ENCODE measurements at places on chromosomes 12 and 14. TPM values are rescaled to one million over a fixed set of nuclear protein-coding genes. Genes with fewer than 3 reads are reported as not detected.

- DNase-seq = no peak
Measured at GRCh38 chr12:3447318-3447717, 43.7 kb upstream of the PRMT8 start.

GRCh38 chr14:32784405-32784804, 154.3 kb upstream of the NPAS3 start:
- no peak for DNase-seq

DNA sequence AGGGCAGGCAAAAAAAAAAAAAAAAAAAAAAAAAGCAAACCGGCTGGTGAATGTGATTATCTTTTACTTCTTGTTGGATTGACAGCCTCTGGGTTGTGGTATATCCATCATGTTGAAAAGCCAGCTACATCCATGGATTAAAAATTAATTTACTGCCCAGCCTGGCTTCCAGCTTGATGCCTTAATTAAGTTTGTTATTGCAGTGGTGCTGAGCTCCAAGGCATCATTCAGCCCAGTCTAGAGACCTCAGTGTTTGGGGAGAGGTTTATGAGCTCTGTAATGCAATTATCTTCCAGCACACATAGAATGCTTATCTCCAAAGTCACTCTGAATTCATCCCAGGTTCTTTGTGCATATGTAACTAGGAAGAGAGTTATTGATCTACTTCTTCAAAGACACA, 114.8 kb downstream of the RIMBP2 start:
- no peak for DNase-seq

DNA sequence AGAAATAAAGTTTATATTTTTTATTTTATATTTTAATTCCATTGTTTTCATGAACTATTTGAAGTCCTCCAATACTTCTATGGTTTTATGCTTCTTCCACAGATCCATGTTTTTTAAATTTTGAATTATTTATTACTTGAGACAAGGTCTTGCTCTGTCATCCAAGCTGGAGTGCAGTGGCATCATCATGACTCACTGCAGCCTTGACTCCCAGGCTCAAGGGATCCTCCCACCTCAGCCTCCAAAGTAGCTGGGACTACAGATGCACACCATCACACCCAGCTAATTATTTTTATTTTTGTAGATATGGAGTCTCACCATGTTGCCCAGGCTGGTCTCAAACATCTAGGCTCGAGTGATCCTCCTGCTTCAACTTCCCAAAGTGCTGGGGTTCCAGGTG, 28.8 kb upstream of the DLGAP5 start:
- DNase-seq = no peak

DNA sequence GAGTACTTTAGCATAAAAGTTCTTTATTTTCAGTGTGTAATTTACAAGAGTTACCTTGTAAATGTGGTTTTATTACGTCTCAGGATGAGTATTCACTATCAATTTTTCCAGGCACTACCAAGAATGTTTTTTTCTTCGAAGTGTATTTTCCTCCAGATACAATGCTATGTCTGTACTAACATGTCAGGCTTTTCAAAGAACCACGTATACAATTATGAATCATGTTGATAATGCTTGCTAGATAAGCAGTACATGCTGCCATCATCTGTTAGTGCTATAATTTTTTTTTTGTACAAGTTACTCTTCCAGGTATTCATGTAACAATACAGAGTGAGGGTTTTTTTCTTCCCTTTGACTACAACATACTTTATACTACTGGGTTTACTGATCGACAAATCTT, 5.6 kb upstream of the KANSL2 start:
- no peak for DNase-seq

GRCh38 chr14:29749327-29749726, 178.3 kb downstream of the PRKD1 start:
- no peak for DNase-seq

- DNase-seq = no peak
Measured at GRCh38 chr12:51938726-51939125, 12.8 kb upstream of the ACVR1B start.

DNA sequence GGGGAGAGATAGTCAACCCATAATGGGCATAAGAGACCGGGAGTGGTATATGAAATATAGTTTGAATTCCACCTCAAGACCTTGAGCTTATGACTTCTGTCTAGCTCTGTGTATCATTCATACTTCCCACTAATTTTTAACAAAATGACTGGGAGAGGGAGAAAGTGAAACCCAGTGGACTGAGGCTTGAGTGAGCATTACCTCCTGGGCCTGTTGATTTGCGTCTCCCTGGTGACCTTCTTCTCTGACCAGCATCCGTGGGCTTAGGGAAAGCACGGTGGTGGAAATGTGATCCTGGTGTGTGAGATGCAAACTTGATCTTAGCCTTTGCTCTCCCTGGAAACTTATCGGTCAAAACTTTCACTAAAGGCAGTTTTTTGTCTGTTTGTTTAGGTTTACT, 207.9 kb upstream of the BCL2L14 start:
- no peak for DNase-seq

DNA sequence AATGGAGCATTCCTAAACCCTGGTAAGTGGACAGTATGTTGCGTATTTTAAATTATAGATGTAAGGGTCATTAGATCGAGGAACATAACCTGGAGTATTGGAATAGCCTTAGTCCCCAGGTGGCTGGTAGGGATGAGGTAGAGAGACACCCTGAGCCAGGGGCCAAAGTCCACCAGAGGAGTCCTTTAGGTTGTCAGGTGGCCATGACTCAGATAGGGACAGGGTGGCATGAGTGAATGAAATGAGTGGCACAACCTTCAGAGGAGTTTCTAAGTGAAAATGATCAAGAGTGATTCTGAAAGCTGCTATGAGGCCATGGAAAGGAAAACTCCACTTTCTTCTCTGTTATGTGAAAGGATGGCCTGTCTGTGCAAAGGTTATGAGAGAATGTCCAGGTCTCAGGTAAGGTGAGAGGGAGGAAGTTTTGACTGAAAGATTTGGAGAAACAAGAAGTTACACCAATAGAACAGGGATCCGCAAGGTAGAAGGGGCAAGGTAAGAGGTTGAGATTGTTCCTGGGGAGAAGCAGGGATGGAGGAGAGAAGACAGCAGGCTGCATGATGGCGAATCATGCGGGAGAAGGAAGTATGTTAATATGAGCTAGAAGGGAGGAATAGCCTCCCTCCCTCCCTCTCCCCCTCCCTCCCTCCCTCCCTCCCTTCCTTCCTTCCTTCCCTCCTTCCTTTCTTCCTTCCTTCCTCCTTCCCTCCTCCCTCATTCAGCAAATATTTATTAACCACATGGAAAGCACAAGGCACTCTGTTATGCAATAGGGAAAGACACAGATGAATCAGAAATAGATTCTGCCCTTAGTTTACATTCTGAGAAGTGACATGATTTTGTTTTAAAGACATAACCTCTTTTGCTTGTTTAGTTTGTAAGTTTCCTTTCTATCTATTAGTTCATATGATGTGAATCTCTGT, 14.0 kb upstream of the RIPK3 start:
- DNase-seq = no peak

DNA sequence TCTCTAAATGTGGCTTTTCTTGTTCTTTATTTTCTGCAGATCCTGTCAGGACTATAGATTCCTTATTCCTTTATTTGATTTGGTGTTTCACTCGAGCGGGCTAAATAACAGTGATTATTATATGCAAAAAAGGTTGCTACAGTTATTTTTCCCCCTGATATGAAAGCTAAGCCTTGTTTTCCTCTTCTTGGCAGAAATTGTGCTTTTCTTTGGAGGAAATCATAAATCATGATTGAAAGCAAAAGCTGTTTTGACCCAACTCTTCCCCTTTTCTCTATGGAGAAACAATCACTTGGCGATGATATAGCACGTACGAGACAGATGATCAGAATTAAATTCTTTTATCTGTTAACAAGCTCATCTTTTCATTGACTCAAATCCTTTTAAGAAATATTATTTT, 31.4 kb downstream of the PPFIBP1 start:
- no peak for DNase-seq

DNA sequence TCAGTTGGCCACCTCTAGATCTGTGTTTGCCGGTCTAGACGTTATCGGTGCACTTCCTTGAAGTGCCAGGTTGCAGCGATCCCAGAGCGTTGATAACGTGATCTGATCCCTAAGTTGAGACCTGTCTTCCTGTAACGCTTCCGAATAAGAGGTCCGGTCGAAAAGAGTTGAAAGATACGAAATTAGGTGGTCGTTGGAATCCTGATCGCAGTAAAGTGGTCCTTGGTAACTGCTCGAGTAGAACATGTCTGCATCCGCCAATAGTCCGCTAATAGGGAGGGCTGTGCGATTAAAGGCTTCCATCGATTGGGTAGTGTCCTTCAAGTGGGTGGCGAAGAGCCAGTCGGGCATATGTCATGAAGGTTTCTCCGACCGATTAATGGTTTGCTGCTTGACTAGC, 2.7 kb downstream of the SRSF5 start:
- DNase-seq = no peak

GRCh38 chr12:22624870-22625761, at the start of gene ETNK1:
Gene ETNK1 (plus strand): TSS chr12:22625171. CDS start chr12:22625431, 260 bp downstream.
- peak; percentile 79 for DNase-seq

- DNase-seq = no peak
Measured at GRCh38 chr14:66085665-66086064, 400.5 kb upstream of the CCDC196 start.

- DNase-seq = no peak
Measured at GRCh38 chr14:85071447-85071846, 458.5 kb upstream of the FLRT2 start.

DNA sequence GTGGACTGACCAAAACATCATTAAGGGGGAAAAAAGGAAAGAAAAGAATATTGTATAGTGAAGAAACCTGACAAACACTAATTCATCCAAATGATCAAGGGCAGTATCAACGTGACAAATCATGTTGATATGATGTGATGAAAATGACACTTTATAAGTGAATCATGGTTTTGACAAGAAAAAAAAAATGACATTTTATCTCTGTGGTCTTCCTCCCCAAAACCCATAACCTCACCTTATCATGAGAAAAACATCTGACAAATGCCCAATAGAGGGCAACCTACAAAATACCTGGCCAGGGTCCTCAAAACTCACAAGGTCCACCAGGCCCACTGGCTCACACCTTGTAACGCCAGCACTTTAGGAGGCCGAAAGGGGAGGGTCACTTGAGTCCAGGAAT, 13.8 kb downstream of the TMED10 start:
- DNase-seq = no peak

- peak; percentile 54 for DNase-seq
Measured at GRCh38 chr14:35365130-35366055, 39.2 kb downstream of the NFKBIA start.

- DNase-seq = no peak
Measured at GRCh38 chr12:104699489-104700190, 242.9 kb downstream of the CHST11 start.

GRCh38 chr14:21244544-21244943, 24.7 kb downstream of the HNRNPC start:
- no peak for DNase-seq

- no peak for DNase-seq
Measured at GRCh38 chr14:38866461-38866860, 236.6 kb downstream of the SEC23A start.

GRCh38 chr12:109020796-109021380, at the start of gene SVOP:
Gene SVOP (minus strand): TSS chr12:109021068. CDS start chr12:109020868, 200 bp downstream.
- DNase-seq = peak; percentile 29

DNA sequence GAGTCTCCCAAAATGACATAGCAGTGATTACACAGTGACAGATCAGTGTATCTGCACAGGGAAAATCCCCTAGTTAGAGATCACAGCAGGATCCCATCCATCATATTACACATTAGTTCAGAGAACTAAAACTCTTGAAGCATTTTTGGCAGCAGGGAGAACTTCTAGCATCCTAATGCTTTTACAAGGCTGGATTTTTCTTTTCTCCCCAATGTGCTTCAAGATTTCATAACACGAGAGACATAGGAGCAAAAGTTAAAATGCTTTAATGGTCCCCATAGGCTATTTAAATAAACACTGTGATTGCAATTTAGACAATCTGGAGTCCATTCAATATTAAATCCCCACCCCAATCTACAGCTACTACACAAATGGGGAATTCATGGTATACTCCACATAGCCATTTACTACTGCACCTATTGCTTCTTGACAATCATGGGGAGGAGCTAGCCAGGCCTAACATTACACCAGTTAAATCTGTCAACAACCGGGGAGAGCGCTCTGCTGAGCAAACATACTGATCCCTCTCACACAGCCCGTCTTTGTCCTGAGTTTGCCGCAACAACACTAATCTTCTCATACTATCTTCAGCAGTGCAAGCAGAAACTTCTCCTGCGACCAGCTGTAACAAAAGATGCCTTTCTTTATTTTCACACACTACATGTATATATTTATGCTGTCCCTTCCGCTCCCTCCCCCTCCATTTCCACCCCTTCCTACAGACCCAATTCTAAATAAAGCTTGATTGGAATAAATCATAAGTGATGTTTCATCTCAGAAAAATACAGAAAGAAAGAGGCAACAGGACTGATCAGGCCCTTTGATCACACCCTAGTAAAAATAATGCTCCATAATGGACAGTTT, 120.3 kb upstream of the SOX5 start:
- no peak for DNase-seq

DNA sequence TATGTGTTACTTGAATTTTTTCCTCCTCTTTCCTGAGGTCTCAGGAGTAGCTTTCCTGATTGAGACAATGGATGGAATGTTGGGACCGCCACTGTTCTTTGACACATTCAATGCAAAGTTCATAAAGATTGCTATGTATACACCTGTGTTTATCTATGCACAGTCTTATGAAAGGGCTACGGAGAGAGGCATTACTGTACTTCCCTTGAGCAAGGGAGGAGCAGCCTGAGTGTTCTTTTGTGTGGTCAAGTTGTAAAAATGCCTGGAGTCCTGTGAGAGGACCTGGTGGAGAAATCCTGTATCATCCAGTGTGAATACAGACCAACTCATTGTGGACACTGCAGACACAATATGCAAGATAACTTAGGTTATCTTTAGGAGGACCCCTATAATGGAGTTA, 1.2 kb downstream of the SRGAP1 start:
- no peak for DNase-seq

DNA sequence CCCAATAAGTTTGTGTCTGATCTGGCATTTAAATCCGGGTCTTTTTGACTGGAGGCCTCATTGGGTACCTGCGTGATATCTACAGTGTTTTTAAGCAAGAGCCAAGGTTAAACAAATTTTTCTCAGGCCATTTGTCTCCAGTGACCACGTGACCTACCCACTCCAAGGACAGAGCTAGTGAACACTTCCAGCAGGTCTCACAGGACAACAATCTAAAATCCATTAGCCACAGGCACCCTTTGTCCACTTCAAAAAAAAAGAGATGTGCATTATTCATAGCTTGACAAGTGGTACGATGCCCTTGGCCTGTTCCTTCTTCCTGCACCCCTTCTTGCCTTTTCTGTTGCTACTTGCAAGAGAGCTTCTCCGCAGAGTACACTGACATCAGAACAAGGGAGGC, 109.6 kb upstream of the GSC start:
- DNase-seq = no peak

PLCZ1 gene
- total RNA-seq = not detected

PRH2 gene
- not detected for total RNA-seq

PTPN6 gene
- 47.7 TPM for total RNA-seq

PROX2 gene
- total RNA-seq = not detected

MUCL1 gene
- total RNA-seq = not detected

LRP10 gene
- total RNA-seq = 42.7 TPM

PLEKHD1 gene
- 1.2 TPM for total RNA-seq

ATP5F1B gene
- total RNA-seq = 1,051 TPM

SMCO2 gene
- not detected for total RNA-seq

DPF3 gene
- total RNA-seq = 0.27 TPM

TCL1A gene
- total RNA-seq = 0.30 TPM

PRR13 gene
- 216 TPM for total RNA-seq

All from HCT116 (cell line).